Stimulated activated CD4-positive, alpha-beta T cell treated with anti-CD3 and anti-CD28 coated beads, Interleukin-15, amount 100 ng/mL, for 1 hour (primary cell): ENCODE measurements at places on chromosomes 4 and X.

- no peak for DNase-seq
Measured at GRCh38 chr4:92522356-92522755, 218.6 kb downstream of the GRID2 start.

GRCh38 chrX:132615391-132616131 lies 126.7 kb upstream of the MBNL3 start:
- peak; percentile 0 for DNase-seq

GRCh38 chr4:19230906-19231545 lies 1020.7 kb upstream of the SLIT2 start:
- DNase-seq = no peak

GRCh38 chr4:128123036-128123435 lies 61.9 kb downstream of the LARP1B start:
- no peak for DNase-seq

- DNase-seq = no peak
Measured at GRCh38 chr4:75031775-75032174, 98.9 kb downstream of the PARM1 start.

GRCh38 chrX:67599532-67599931 lies 55.7 kb downstream of the AR start:
- no peak for DNase-seq

- DNase-seq = no peak
Measured at GRCh38 chrX:68190799-68191198, 242.5 kb downstream of the OPHN1 start.

DNA sequence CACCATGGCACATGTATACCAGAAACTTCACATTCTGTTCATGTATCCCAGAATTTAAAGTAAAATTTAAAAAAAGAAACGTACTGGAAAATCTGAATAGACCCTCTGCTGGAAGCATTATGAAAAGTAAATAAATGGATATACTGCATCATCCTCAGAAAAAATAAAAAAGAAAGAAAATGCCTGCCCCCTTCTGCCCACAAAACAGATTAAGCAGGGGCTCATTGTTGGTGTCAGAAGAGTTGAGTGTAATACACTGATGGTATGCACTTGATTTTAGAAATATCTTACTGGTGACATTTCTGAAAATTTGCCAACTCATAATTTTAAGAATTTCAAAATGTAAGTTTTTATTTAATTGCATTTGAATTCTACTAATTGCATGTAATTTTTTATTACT lies 77.8 kb downstream of the LRP2BP start:
- DNase-seq = no peak

- DNase-seq = no peak
Measured at GRCh38 chr4:136909626-136910025, 622.7 kb downstream of the PCDH18 start.

DNA sequence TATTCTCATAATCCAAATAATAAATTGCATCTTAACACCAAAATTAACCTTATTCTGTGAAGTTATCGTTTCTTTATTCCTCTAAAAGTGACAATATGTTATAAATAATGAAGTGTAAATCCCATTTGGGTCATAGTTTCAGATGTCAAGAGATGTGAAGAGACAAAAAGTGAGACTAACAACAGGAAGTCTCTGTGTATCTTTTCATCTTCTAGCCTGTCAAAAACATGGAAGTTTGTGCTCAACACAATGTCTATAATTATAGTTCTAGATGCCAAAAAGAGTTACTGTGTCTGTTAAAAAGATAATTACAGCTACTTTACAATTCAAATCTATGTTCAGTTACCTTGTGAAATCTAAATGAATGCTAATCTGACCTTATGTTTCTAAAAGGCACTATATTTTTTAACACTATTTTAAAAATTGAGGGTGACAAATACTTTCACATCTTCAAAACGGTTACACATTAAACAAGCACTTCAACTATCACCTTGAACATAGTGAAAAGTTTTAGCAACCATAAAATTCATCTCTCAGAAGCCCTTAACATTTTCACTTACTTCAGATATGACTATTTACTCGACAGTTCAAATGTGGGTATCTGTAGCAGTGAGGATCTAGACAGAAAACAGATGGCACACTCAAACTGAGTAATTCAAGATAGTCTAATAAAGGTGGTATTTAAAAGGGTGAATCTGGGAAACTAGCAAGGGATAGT lies 509.8 kb downstream of the ARAP2 start:
- DNase-seq = no peak

GRCh38 chr4:7596918-7597606 lies 162.3 kb upstream of the PSAPL1 start:
- DNase-seq = no peak

GRCh38 chrX:25277574-25277973 lies 261.8 kb upstream of the ARX start:
- no peak for DNase-seq

DNA sequence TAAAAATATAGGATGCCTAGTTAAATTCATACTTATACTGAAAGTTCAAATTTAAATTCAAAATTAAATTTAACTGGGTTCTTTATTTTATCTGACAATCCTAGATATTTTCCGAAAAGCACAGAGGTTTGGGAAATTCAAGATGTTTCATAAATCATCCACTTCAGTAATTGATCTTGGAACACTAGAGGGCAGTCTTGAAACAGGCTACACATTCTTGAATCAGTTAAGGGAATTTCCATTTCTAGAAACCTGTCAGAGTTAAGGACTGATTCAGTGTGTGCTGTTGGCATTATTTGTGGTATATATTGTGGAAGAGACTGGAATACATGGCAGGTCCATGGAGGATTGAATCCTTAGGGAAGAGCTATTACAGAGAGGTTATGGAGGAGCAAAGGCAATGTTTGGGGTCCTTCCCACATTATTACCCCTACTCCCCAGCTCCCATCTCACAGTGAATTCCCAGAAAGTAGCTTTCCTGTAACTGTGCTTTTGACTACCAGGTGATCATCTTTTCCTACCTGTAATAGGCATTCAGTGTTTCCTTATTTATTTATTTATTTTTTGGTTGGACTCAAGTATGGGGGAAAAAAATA lies 92.9 kb downstream of the EGF start:
- DNase-seq = no peak

DNA sequence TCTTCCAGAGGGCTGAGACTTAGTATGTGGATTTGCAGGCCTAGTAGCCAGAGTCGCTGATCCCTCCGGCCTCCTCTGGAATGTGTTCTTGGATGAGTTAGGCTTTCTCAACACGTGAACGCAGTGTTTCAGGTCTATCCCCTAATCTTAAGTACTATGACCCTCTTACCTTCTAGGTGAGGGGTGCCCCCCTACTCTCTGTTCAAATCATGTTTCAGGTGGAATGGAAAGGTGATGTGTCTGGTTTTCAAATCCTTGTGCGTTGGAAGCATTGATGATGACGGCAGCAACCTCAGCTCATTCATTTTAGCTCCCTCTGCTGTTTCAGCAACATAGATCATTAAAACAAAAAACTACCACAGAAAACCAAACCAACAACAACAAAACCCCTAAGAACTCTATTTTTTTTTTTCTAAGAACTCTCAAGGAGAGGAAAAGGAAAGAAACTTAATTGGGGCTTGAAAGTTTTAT lies 56.4 kb downstream of the RWDD4 start:
- no peak for DNase-seq

GRCh38 chr4:38560768-38561558 lies 103.0 kb upstream of the KLF3 start:
- DNase-seq = no peak

- DNase-seq = no peak
Measured at GRCh38 chrX:112536544-112536943, 143.2 kb downstream of the LHFPL1 start.

DNA sequence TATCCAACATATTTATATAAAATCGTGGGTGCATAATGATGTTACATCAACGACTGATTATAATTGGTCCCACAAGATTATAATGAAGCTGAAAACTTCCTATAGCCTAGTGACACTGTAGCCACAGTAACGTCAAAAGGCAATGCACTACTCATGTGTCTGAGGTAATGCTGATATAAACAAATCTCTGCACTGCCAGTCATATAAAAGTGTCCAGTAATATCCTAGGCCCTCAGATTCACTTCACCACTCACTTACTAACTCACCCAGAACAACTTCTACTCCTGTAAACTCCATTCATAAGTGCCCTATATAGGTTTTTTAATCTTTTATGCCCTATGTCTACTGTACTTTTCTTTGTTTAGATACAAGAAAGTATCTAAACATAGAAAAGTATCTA lies 18.8 kb downstream of the FRYL start:
- DNase-seq = no peak

GRCh38 chr4:31748382-31748781 lies 1028.2 kb downstream of the PCDH7 start:
- DNase-seq = no peak

GRCh38 chr4:19694812-19695211 lies 556.9 kb upstream of the SLIT2 start:
- DNase-seq = no peak

DNA sequence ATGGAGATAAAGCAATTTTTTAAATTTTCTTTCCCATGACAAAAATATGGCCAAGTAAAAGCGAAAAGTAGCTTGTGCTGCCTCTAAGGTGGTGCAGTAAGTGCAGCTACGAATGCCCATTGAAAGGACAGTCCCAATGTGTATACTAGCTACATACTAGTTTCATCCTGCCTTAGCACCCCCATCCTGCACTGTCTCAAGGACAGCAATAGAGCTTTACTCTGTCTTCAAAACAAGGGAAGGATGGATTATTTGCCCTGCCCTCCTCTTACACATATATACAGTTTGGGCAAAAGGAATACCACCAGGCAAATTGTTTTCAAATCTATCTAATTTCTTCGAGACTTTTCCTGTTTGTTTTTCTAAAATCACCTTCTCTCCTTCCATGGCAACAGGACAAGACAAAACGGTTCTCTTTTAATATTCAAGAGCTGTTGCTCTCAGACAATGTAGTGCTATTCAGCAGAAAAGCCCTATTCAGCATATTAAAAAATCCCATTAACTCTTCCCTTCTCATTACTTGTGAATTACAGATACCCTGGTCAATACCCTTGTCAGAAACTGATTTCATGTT lies 75.1 kb upstream of the SLC7A11 start:
- DNase-seq = no peak

DNA sequence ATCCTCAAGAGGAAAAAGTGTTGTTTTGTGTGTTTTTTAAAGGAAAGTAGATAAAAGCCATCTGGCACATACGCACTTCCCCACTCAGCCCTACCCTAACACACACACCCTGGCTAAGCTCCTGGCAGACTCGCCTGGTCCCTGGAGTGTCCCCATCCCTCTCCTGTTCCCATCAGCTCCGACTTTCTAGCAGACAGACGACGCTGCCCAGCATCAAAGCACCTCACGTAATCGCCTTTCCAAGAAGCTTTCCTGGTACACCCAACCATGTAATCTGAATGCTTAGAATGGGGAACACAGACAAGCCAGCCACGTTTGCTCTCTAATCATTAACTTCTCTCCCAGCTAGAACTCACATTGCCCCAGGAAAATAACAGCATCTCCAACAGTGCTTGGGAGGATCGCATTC lies 116.2 kb downstream of the AFAP1 start:
- DNase-seq = no peak

DNA sequence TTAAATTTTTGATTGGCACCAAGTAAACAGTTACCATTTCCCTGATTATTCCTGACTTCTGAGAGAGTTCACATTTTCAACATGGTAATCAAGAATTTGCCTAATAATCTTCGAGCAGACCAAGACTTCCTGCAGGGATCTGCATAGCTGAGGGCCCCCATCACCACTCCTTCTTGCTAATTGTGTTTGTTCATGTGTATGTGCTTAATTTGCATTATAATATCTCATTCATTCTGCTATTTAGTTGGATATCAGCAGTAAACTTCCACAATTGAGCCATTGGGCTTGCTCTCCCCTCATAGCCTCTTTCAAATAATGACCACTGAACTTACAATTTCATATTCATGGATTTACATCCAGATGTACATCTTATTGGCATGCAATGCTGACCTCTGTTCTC lies 292.5 kb downstream of the SPATA18 start:
- no peak for DNase-seq

- DNase-seq = no peak
Measured at GRCh38 chr4:153117554-153117953, 86.7 kb upstream of the TRIM2 start.

DNA sequence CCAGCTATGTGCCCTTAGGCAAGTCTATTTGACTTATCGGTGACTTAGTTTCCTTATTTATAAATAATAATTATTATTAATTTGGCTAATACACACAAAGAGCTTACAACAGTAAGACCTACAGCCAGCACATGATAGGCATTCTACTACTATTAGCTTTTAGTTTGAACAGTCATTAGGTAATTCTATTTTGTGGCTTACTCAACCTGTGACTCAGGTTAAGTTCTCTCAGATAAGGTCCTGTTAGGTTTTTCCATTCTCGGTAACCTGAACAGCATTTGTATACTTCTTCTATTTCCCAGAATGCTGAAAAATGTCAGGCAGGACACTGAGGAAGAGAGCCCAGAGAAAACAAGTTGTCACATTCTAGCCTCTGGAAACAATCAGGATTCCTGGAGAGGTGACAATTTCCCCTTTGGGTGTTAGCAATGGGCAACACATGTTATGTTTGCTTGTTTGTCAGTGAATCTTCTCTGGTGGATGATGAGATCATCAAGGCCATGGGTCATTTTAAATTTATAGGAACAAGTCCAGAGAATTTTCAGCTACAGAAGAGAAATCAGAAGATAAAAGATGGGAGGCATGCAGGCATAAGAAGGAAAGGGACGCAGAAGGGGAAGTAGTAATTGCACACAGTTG lies 2144.7 kb downstream of the PCDH7 start:
- no peak for DNase-seq

DNA sequence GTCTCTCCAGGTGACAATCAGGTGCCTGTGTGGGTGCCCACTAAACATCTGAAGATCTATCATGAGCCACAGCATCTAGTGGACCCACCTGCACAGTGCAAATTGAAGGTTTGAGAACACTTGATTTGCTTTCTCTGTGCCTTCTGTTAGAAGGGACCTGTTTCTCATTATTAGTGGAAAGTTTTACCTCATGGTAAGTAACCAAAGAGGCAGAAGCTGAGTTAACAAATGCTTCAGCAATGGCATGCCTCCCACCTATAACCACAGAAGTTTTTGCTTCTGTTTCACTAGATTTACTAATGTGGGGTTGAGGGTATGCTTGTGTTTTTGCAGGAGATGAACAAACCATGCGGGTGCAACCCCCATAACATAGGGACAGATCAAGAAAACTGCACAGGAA lies 297.4 kb upstream of the DKK2 start:
- DNase-seq = no peak

GRCh38 chr4:114062499-114062898 lies 83.1 kb upstream of the ARSJ start:
- DNase-seq = no peak

DNA sequence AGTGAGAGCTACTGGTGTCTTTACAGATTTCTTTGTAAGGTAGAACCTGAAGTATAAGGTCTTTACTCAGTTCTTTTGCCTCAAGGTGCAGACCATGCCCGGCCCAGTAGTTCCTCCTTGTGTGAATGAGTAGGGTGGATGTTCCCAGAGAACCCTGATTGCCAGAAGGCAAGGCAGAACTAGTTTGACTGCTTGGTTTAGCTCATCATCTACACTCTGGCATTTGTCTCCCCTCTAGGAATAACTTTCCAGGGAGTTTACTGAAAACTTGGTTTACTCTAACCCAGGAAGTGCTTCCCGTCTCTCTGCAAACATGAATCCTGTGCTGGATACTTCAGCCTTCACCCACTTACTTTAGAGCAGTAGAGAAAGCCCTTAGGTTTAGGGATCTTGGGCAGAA lies 29.1 kb downstream of the MCUB start:
- DNase-seq = no peak
